Stimulated activated CD4-positive, alpha-beta T cell treated with anti-CD3 and anti-CD28 coated beads, TNF-alpha, amount 100 ng/mL, for 4 hours (primary cell): ENCODE measurements at places on chromosomes 13 and 19.

- no peak for DNase-seq
Observed at GRCh38 chr13:113407531-113408393, 43.8 kb upstream of the GRTP1 start.

DNA sequence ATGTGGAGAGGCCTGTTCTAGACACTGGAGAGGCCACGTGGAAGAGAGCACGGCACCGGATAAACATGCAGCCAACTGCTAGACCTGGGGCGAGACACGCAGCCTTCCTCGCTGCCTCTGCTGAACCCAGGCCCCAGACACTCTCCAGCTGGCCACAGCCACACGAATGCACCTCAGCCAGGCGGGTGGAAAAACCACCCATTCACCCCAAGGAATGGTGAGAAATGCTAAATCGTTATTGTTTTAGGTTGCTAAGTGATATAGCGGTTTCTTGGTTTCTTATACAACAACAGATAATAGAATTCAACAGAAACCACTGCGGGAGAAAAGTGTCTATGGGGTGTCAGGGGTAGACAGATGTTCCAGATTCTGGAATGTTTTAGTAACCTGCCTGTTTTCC, 52.5 kb downstream of the STK24 start:
- DNase-seq, result no peak

DNA sequence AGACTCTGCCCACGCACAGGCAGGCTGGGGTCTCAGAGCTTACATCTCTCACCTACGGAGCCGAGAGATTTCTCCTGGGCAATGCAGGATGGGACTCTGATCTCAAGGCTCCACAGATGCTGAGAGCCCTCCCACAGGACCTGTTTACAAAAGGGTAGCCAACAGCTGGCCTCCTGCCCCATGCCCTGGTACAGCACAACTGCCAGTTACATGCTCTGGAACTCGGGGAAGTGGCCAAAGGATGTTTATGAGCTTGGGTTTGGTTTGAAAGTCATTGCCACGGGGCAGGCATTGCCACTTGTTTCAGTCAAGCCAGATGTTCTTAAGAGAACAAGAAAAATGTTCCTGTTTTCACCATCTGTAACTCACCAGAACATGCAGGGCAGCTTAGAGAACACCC, 3.5 kb downstream of the DHRS12 start:
- DNase-seq, result no peak

GRCh38 chr19:35123573-35123972, 8.0 kb downstream of the FXYD3 start:
- DNase-seq, result no peak

DNA sequence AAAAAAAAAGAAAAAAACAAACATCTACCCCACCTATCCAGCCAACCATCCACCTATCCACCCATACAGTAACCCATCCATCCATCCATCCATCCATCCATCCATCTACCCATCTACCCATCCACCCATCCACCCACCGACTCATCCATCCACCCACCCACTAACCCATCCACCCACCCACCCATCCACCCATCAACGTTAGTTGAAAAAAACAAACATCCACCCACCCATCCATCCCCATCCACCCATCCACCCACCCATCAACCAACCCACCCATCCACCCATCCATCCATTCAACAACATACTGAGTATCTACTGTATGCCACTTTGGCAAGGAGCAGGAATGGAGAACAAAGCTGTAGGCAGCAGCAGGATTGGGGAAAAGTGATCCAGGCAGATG, 6.1 kb upstream of the AP3D1 start:
- DNase-seq, result no peak

- no peak for DNase-seq
Observed at GRCh38 chr13:25422153-25422552, 50.4 kb downstream of the ATP8A2 start.

DNA sequence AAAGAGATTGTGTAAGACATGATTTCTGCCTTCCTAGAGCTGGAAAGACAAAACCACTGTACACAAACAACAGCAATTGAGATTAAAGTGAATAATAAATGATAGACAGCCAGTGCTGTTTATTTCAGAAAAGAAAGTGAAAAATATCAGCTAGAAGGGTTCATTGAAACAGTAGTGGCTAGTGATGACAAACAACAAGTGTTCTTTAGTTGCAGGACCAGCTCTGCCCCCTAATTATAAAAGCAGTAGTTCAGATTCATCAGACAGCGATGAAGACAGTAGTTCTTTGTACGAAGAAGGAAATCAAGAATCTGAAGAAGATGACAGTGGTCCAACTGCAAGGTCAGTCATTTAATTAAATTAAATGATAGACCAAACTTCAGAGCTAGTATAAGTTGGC, 14.8 kb downstream of the GPALPP1 start:
- DNase-seq, result no peak

- no peak for DNase-seq
Observed at GRCh38 chr19:39709026-39709872, 5.0 kb downstream of the LGALS14 start.
